HCT116 (cell line): ENCODE measurements at places on chromosomes 7 and 10. TPM values are rescaled to one million over a fixed set of nuclear protein-coding genes. Genes with fewer than 3 reads are reported as not detected.

DNA sequence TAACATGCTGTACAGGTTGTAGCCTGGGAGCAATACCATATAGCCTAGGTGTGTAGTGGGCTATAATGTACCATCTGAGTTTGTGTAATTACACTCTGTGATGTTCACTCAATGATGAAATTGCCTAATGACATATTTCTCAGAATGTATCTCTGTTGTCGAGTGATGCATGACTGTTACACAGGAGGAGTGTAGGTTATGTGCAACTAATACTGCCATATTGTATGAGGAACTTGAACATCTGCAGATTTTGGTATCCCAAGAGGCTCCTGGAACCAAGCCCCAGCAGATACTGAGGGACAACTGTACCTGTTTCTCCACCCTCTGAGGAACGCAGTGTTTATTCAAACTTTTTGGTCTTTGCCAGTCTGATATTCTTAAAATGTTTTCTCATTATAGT lies 38.6 kb downstream of the NACAD start:
- DNase-seq: no peak

VENTX gene
- total RNA-seq: not detected

- DNase-seq: no peak
These were observed 31.7 kb upstream of the LBX1 start for GRCh38 chr10:101260764-101261481.

GRCh38 chr10:43867667-43868565 lies 219.2 kb upstream of the ZNF32 start:
- no peak for DNase-seq

HTR5A gene
- not detected for total RNA-seq

GRCh38 chr7:117776224-117776623 lies 97.0 kb downstream of the CTTNBP2 start:
- DNase-seq: no peak

- no peak for DNase-seq
These were observed 84.7 kb downstream of the AUTS2 start for GRCh38 chr7:69683002-69683401.

PIK3CG gene
- total RNA-seq: 0.05 TPM

- no peak for DNase-seq
These were observed 1.5 kb upstream of the SFMBT2 start for GRCh38 chr10:7412237-7412927.

DNA sequence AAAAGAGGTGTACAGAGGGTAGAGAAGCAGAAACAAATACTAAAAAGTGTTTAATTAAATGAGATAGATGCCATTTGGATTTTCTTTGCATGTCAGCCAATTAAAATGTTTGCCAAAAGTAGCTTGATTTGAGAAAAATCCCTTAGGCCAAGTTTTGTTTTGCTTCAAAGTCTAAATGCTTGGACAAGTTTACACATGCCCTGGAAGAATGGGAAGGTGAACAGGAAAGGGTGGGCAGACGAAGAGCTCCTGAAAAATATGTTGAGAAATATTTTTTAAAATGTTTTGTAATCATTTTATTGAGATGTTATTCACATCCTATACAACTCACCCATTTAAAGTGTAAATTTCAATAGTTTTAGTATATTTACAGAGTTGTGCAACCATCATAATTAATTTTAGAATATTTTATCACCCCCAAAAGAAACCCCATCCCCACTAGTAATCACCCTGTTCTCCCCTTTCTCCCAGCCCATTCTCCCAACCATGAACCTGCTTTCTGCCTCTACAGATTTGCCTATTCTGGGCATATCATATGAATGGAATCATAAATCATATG lies 98.5 kb upstream of the ANK3 start:
- DNase-seq: no peak

COL26A1 gene
- 0.27 TPM for total RNA-seq

VGF gene
- 43.2 TPM for total RNA-seq
